Fibroblast of gingiva (primary cell): ENCODE measurements at places on chromosomes 16 and 17.

DNA sequence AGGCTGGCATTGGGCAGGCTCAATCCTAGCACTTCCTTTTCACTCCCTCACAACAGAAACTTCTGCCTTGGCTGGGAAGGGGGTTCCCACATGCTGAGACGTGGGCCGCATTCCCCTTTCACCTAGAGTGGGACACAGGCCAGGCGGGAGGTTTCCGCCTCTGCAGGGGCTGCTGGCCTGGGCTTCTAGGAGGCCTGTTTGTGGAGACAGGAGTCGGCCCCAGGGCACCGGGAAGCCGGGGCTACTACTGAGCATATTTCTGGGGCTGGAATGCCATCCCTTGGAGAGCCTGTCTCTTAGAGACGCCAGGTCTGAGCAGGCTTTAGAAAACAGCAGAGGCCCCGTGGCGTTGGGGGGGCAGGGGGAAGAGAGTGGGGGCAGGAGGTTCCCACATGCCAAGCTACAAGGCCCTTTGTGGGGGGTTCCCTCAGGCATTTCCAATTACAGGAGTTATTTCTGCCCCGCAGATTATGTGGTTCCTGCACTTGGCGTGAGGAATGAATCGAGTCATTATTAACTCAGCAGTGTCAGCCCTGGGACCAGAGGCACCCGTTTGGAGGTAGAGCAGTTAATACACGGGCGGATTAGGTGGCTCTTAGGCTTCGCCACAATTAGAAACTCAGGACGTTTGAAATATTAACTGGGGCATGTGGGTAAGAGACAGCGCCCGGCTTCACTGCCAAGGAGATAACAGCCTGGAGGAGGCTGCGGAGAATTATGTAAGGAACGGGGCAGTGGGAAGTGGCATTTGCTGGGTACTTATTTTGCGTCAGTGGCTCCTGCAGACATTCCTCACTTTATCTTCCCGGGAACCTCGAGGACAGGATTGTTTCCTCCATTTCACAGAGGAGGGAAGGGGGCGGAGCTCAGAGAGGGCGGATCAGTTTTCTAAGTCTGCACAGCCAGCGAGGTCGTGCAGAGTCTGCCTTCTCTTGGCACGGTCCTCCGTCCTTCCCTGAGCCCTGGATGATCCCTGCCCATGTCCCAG is 162.5 kb downstream of the MAF start:
- no peak for DNase-seq

DNA sequence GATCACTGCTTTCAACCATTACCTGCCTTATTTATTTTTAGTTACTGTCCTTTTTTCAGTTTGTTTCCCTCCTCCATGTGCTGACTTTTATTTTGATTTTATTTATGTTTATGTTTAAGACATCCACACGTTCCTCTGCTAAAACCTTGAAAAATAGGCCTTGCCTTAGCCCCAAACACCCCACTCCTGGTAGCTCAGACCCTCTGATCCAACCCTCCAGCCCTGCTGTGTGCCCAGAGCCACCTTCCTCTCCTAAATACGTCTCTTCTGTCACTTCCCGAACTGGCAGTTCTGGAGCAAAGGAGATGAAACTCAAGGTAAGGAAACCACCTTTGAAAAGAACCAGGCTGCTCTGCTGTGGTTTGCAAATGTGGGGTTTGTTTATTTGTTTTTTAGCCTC is 9.3 kb upstream of the STH start:
- DNase-seq, result no peak

GRCh38 chr17:64095144-64095882 is 34.6 kb downstream of the ERN1 start:
- no peak for DNase-seq

DNA sequence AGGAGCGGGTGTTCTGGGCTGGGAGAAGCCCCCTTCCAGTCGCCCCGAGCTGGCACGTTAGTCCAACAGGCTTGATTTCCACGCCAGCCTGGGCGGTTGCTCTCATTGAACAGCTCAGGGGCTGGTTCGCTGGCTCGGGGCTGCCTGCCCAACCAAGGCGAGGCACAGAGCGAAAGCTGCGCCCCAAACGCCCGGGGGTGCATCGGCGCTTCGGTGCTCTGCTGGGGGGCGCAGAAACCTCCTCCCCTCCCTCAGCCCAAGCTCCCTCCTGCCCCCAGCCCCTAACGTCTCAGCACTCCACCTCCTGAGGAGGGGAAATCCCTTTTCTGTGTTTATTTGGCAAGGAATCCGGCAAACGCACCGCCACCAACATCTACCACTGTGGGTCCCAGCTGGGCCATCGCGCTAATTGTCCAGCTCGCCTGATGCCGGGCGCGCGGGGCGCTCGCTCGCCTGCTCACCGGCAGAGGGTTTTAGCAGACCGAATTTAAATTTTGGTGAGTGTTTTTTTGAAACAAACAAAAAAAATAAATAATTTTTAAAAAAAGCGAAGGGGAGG is 29.5 kb upstream of the RBFOX1 start:
- no peak for DNase-seq

DNA sequence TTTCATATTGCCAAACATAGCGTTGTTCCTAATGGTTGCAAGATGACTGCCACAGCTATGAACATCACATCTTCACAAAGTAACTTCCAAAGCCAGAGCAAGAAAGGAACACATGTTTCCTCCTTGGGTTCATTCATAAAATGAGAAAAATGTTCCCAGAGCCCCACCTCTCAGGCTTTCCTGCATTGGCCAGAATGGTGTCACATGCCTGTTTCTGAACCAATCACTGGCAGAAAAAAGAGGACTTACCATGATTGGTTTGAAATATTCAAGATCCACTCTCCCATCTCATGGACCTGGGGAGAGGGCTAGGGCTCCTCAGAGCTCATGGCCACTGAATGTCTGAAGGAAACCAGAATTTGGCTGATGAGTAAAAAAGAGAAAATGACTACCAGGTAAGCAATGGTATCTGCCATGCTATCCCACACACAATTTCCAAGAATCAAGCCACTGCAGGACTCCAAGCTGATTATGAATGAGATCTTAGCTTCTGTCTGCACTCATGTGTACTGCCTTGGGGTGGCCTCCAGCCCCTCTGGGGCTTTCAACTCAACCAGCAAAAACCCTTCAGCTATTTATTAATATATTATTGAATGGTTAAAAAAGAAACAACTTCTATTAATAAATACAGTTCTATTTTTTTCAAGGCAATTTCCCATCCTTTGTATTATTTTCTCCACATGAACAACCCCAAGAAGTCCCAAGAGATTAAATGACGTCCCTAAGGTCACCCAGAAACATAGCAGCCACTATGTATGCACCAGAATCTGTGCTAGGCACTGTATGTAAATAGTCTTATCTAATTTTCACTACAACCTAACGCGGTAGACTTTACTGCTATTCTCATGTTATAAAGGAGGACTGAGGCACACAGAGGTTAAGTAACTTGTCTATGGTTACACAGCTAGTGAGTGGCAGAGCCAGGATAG is 61.4 kb upstream of the TMC5 start:
- DNase-seq, result no peak

- DNase-seq, result no peak
Observed at GRCh38 chr16:65118871-65119270, 3.0 kb downstream of the CDH11 start.

GRCh38 chr16:12377497-12377896 is 401.0 kb downstream of the SNX29 start:
- DNase-seq, result no peak

- no peak for DNase-seq
Observed at GRCh38 chr16:84610376-84610775, 7.5 kb downstream of the COTL1 start.

GRCh38 chr16:10951026-10951425 is 6.7 kb downstream of the CLEC16A start:
- no peak for DNase-seq

GRCh38 chr17:55722016-55722736 is 488 bp downstream of the TMEM100 start:
- DNase-seq, result no peak

GRCh38 chr16:57916735-57917438 is 54.0 kb downstream of the CNGB1 start:
- DNase-seq, result no peak

DNA sequence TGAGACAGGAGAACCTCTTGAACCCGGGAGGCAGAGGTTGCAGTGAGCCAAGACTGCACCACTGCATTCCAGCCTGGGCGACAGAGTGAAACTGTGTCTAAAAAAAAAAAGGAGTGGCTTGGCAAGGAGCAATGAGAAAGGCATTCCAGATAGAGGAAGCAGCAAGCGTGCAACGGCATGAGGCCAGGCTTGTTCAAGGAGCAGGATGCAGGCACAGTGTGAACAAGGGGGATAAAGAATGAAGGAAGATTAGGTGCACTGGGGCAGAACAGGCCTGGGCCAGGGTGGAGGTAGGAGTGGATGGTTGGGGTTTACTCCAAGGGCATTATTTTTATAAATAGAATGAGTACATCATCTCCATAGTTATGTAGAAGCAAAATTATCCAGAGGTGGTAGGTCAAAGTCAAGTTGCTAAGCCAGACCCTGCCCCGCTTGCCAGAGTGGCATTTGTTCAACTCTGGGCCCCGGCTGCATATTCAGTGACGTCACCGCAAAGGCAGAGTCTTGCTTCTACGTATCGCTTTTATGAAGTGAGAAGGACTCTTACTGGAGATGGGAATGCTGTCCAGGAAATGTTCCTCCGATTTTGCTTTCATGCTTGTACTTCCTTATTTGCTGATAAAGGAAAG is 100.2 kb downstream of the KATNIP start:
- no peak for DNase-seq

DNA sequence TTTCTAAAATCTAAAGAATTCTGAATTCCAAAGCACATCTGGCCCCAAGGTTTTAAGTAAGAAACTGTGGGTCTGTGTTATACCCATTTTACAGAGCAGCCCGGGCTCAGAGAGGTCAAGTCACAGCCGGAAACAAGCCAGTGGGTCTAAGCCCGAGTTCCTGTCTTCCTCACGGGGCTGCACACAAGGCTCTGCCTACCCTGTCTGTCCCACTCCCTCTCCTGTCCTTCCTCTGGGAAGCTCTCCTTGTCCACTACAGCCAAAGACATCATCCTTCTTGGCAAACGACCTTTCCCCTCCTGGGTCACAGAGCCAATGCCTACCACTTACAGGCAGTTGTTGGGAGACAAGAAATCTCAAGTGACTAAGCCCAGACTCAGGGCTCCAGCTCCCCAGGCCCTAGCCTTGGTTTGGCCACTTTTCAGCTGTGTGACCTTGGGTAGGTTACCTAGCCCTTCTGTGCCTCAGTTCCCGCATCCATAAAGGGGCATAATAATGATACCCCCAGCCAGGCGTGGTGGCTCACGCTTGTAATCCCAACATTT is 55.6 kb upstream of the MAP3K14 start:
- DNase-seq, result peak; percentile 22

- DNase-seq, result no peak
Observed at GRCh38 chr16:57883953-57884654, 81.8 kb upstream of the KIFC3 start.

- DNase-seq, result no peak
Observed at GRCh38 chr16:29989111-29989858, 6.1 kb downstream of the HIRIP3 start.

- no peak for DNase-seq
Observed at GRCh38 chr16:610513-611381, 20.0 kb upstream of the WFIKKN1 start.

- DNase-seq, result no peak
Observed at GRCh38 chr16:4056161-4057105, 59.8 kb downstream of the ADCY9 start.

DNA sequence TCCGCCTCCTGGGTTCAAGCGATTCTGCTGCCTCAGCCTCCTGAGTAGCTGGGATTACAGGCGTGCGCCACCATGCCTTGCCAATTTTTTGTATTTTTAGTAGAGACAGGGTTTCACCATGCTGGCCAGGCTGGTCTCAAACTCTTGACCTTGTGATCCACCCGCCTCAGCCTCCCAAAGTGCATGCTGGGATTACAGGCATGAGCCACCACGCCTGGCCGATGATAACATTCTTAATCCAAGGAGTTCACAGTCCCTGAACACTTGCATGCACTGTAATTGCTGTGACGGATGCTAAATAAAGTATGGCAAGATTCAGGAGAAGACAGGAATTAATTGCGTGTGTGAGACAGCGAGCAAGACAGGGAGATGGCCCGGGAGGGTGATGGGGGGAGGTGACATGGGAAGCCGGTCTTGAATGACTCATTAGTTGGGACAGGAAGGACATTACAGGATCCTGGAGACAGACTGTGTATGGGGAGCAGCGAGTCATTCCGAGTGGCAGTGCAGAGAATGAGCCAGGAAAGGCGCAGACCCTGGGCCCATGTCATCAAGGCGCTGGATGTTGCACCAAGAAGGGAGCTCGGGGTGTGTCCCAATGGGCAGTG is 6.7 kb downstream of the ABCA3 start:
- DNase-seq, result no peak

- DNase-seq, result no peak
Observed at GRCh38 chr17:2181897-2182448, 121.6 kb downstream of the SMG6 start.

DNA sequence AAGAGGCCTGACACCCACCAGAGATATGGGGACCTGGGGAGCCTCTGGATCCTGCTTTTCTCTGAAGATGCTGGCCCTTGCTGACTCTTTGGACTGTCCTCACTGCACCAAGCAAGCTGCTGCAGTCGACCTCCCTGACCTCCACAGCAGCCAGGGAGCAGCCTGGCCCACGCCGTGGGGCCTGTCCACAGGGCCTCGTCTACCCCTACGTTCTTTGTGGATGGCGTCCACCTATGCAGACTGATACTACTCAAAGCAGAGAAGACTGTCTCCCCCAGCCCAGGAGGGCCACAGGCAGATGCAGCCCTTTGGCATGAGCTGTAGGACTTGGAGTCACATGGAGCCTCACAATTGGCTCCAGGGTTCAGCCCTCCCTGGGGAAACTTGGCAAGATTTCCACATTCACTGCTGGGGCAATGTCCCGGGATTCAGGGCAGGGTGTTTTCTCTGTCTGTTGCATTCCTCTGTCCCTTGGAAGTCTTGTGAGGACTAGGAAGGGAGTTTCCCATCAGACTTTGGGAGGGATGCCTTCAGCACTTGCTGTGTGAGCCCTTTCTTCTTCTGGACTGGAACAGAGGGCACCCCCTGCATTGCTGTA is 152.2 kb downstream of the NTN1 start:
- DNase-seq, result no peak

DNA sequence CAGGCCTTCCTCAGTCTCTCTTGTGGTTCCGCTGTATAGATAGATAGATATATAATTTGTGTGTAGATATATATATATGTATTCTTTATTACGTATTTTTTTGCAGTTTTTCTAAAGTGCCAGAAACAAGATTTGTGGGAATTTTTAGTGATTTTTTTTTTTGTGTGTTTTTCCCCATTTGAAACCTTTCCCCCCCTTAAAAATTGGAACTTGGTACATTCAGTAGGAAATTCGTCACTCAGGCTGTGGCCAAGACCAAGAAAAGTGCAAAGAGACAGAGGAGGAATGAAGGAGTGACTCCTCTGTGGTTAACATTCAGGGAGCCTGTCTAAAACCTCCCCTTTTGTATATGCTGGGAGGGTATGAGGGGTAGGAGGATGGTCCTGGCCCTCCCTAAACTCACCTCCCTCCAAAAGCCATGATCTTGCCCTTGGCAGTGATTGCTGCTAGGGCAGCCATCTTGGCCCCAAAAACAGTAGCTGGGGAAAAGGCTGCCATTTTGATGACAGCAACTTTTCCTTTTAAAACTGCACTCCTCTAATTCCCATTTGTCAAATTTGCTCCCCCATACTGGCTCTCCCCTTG is 15.2 kb downstream of the CHRNB1 start:
- no peak for DNase-seq

GRCh38 chr16:63752347-63752746 is 1369.5 kb downstream of the CDH11 start:
- DNase-seq, result no peak

- DNase-seq, result no peak
Observed at GRCh38 chr16:1690810-1691209, 12.7 kb downstream of the JPT2 start.

- DNase-seq, result no peak
Observed at GRCh38 chr17:68420065-68420464, 37.2 kb downstream of the WIPI1 start.
